ENCODE measurements at places on chromosomes 3 and 15. TPM values are rescaled to one million over a fixed set of nuclear protein-coding genes. Genes with fewer than 3 reads are reported as not detected.

SLITRK3 gene
- 1.2 TPM for total RNA-seq

DLG1 gene
- 67.9 TPM for total RNA-seq

SLC41A3 gene
- 49.0 TPM for total RNA-seq

MFN1 gene
- total RNA-seq: 45.1 TPM

DNA sequence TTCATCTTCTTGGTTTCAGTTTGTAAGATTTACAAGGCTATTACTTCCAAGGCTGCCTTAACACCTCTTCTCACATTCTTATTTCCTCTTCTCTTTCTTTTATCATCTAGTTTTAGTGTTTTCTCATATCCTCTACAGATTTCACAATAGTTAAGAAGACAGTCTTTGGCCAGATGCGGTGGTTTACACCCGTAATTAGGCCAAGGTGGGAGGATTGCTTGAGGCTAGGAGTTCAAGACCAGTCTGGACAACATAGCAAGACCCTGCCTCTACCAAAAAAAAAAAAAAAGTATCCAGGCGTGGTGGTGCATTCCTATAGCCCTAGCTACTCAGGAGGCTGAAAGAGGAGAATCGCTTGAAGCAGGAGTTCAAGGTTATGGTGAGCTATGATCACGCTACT lies 3.5 kb upstream of the ALDH1A2 start:
- DNase-seq: no peak

- no peak for DNase-seq
These were observed 5.0 kb downstream of the MEX3B start for GRCh38 chr15:82040862-82041261.

DNA sequence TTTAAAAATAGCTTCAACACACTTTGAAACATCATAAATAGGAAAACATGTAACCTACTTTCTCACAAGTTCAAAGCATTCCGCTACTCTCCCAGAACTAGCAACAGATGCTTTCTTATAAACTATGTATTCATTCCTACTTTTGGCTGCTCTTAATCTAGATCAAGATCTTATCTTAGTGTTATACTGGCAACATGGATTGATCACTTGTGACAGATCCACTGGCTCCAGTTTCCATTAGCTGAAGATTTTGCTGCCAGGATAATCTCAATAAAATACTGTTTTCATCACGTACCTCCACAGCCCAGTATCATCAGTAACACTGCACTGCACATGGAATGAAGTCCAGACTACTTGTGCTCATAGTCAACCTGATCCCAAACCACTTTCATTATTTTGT lies 491.7 kb upstream of the AGTR1 start:
- no peak for DNase-seq

DNA sequence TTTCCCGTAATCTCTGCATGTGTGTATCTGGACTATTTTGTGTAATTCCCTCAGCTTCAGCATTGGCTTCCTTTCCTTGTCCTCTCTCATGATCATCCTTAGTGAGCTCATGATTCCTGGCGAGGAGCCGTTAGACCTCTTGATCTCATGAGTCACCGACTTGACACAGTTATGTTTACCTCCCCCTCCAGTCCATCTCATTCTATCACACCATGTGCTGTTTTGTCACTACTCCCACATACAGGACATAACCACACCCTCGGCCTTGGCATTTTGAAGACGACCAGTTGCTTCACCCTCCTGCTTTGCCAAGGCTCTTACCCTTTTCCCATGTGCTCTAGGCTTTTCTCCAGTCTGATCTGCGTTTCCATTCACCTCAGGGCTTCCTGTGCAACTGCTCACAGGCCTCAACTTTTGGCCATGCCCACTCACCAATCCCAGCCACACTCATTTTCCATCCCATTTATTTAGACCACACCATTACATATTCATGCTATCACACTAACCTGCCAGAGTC lies 41.5 kb downstream of the CP start:
- DNase-seq: peak; percentile 95

DNA sequence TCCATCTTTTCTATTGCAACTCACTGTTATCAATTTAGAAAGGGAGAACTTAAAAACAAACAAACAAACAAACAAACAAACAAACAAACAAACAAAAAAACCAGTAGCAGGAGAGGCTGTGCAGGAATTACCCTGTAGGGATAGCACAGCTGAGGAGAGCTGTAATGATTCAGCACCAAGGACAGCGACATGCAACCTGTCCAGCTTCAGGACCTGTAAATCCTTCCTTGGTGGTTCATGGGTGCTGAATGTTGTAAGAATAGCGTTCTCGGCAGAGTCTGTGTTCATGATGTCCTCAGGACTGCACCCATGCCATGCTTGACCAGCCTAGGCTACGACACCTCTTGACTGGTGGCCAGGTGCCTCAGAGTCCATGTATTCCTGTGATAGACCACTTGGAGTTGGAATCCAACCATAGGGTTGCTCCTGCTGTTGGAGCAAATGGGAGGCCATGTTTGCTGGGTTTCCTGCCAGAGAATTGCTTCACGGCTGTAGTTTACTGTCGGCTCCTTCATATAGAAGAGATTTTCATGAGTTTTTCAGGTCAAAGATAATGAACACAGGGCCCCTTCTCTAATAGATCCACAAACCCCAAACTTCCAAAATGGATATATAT lies 65.9 kb downstream of the CACNA2D3 start:
- no peak for DNase-seq

Measured in posterior vena cava (tissue), 2 donors.